ENCODE measurements at places on chromosomes 7 and 10.
A peak's percentile ranks its signal among the peaks of the same experiment; 100 is the strongest.

- DNase-seq = no peak
Observed at GRCh38 chr7:129394101-129394500, 40.1 kb upstream of the STRIP2 start.

- no peak for DNase-seq
Observed at GRCh38 chr10:130282492-130283218, 146.5 kb downstream of the GLRX3 start.

GRCh38 chr10:851901-852300 lies 79.6 kb downstream of the LARP4B start:
- no peak for DNase-seq

DNA sequence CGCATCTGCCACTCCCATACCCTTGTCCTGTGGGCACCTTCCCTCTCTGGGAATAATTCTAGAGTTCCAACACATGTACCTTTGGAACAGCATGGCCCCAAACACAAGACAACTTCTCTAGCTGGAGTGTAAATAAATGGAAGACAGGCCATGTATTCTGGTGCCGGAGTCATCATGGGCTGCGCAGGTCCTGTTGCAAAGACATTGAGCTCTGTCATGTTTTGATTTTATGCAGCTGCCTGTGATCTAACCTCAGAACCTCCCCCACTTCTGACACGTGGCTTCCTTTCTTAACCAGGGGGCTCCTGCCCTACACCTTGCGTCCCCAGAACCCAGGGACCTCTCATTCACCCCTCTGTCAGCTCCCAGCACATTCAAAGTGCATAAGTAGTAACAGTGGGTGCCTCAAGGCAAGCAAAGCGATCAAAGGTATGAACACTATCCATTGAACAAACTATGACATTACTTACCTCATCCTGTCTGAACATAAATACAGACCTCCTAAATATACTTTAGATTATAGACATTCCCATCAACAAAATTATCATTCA lies 219.9 kb downstream of the FGFR2 start:
- DNase-seq = no peak

GRCh38 chr10:12350167-12350872 lies 973 bp downstream of the CAMK1D start:
- no peak for DNase-seq

DNA sequence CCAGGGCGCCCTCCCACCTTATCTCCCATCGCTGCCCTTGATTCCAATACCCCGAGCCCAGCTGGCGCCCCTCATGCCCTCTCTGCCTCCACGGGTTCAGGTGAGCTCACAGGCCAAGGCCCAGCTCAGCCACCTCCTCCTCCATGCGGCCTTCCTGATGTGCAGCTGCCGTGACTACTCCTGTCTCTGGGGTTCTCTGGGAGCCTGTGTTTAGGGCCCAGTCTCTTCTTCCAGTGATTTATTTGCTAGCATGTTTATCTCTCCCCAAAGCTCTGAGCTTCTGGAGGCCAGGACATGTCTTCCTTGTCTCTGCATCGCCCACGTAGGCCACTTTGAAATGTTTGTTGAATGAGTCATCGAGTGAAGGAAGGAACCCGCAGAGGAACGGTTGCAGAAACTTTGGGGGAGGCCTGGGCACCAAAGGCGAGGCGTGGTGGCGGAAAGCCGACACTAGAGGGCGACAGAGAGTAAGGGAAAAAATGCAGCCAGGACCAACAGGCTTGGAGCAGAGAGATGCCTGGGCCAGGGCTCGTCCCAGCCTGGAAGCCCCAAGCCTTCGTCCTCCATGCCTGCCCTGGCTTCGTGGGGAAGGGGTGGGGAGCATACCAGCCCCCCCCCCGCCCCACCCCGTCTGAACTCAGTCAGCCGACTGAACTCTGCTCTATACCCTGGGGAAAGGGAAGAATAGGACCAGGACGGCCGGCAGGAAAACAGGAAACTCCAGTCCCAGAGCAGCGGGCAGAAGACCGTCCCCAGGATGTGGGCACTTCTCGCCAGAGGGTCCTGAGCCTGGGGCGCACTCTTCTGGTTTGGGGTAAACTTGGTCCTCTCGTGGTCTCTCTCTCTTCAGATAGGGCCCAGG lies 10.9 kb upstream of the HSPB1 start:
- DNase-seq = peak; percentile 91

GRCh38 chr10:17109046-17109445 lies 20.6 kb downstream of the CUBN start:
- DNase-seq = no peak
